ENCODE measurements at places on chromosomes 11 and 22.

DNA sequence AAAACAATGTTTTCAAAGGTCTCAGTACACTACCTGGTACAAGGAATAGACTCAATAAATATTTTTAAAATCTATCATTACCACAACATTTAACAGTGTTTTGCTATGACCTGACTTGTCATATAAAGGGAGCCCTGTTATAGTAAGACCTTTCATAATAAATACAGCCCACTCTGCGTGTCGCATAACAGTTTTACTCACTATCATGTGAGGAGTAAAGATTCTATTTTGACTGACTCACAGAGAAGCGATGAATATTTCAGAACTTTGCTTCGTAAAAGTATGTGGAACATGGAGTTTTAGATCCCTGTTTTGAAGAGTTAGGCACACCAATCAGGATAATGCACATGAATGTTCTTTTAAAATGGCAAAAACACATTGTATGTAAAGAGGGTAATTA lies 531.2 kb downstream of the KCNA4 start:
- no peaks in the 10 kb centered on the region for H3K27me3 ChIP-seq
- no peak overlapping the region for H3K27ac ChIP-seq
- no peak overlapping the region for H3K4me3 ChIP-seq

- H3K4me1 ChIP-seq = peaks cover 30% of the 10 kb centered on the region
- H3K4me3 ChIP-seq = no peak overlapping the region
- H3K27me3 ChIP-seq = no peaks in the 10 kb centered on the region
- no peak for DNase-seq
- peaks cover 25% of the 10 kb centered on the region for H3K36me3 ChIP-seq
- H3K27ac ChIP-seq = no peak overlapping the region
Measured at GRCh38 chr11:94835594-94835927, 67.4 kb downstream of the AMOTL1 start.

- no peak for DNase-seq
- no peak overlapping the region for H3K4me3 ChIP-seq
- H3K4me1 ChIP-seq = peaks cover 43% of the 10 kb centered on the region
- no peaks in the 10 kb centered on the region for H3K36me3 ChIP-seq
Measured at GRCh38 chr22:44682556-44683168, 19.3 kb upstream of the PRR5 start.

- H3K27me3 ChIP-seq = no peaks in the 10 kb centered on the region
- H3K36me3 ChIP-seq = no peaks in the 10 kb centered on the region
- DNase-seq = no peak
- H3K4me1 ChIP-seq = peaks cover 48% of the 10 kb centered on the region
Measured at GRCh38 chr11:128238521-128239265, 348.7 kb downstream of the ETS1 start.

DNA sequence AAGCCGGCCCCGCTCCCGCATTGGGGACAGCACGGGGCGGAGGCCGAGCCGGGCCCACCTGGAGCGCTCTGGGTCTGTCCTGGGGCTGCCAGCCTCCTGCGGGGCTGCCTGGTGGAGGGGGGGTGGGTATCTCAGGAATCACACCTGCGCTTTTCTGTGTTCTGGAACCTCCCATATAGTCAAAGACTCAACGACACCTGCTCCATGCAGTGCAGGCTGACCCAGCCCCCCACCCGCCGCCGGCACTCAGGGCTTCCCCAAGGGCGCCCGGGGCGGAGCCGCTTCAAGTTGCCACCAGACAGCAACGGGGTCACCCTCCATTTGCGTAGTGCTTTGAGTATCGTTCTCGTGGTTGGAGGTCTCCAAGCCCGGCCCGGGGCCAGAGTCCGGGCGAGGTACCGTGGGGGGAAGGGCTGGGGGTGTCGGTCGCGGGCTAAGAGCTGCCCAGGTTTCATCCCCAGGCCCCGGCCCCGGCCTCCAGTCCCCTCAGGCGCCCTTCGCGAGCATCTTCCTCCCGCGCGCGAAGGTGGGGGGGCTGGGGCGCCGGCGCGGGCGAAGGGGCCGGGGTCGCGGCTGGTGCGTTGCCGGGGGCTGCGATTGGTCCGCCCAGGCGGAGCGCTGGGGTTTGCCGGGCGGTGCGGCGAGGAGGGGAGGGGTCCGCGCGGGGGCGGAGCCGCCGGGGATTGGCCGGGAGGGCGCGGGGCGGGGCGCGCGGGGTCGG lies 6.6 kb downstream of the TSPAN4 start:
- no peaks in the 10 kb centered on the region for H3K36me3 ChIP-seq
- H3K4me1 ChIP-seq = peaks cover 37% of the 10 kb centered on the region
- H3K27ac ChIP-seq = peak overlapping the region; percentile 47
- no peaks in the 10 kb centered on the region for H3K27me3 ChIP-seq

Measured in mesothelial cell of epicardium (in vitro differentiated cells).